ENCODE measurements at places on chromosomes 12 and 14. TPM values are rescaled to one million over a fixed set of nuclear protein-coding genes. Genes with fewer than 3 reads are reported as not detected.

GRCh38 chr12:67444542-67444941, 175.4 kb downstream of the CAND1 start:
- no peak for DNase-seq

GRCh38 chr12:105382771-105383622, 52.5 kb downstream of the C12orf75 start:
- DNase-seq: peak; percentile 31

DNA sequence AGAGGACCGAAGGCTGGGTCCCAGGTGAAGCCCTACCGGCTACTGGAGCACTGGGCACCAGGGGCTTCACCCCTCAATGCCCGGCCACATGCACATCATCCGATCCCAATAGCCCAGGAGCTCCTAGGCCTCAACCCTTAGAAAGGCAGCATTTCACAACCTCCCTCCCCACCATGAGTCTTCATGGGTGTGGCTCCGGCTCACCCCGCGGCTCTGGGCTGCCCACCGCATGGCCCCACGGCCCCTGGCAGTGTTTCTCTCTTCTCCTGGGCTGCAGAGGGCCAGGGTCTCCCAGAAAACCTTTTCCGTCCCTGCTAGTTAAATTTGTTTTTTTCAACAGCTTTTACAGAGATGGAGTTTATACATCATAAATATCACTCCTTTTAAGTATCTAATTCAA, 28.6 kb upstream of the DLK1 start:
- no peak for DNase-seq

DNA sequence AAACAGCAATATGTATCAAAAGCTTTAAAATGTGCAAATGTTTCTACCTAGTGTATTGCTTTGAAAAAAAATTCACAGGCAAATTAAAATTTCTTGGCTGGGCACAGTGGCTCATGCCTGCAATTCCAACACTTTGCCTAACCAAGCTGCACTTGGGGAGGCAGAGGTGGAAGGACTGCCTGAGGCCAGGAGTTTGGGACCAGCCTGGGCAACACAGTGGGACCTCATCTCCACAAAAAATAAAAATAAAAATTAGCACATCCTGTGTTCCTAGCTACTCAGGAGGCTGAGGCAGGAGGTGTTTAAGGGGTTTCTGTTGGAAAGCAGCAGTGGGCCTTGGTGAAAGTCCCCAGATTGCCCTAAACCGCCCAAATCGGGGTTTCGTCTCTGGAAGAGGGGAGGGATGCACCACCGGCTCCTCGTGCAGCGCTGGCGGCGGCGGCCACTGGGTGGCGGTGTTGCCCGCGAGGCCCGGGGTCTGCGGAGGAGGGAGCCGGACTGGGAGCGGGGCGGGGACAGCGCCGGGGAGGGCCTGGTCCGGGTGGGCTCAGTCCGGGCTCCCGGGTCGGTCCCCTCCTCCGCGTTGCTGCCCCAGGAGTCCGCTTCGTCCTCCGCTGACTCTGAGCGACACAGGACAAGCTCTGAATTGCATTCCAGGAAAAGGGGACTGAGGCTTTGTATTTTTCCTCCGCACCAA, 265.6 kb downstream of the AACS start:
- DNase-seq: peak; percentile 72

DNA sequence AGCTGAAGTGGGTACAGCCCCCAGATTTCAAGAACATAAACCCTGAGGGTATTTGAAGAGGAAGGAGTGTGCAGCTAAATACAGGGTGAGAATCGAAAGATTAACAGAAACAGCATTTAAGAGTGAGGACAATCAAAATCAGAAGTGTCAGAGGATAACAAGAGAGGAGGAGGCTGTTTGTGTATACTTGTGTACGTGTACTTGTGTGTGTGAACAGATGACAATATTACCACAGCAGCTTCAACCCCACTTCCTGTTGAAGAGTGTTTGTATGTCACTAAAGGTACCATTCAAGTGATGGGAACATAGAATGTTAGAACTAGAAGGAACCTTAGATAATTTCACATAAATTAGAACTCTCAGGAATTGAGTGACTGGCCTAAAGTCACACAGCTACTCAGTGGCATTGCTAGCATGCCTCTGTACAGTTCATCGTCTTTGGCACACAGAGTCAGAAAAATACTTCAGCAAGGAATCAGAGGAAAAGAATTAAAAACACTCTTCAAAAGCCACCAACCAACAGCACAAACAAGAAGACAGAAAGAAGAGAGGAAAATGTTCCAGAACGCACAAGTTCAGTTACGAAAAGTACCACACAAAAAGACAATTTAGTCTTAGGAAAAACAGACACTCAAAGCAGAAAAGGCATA, 164.3 kb upstream of the BCL2L14 start:
- no peak for DNase-seq

- DNase-seq: no peak
Observed at GRCh38 chr12:22313286-22313962, 21.1 kb downstream of the ST8SIA1 start.

DNA sequence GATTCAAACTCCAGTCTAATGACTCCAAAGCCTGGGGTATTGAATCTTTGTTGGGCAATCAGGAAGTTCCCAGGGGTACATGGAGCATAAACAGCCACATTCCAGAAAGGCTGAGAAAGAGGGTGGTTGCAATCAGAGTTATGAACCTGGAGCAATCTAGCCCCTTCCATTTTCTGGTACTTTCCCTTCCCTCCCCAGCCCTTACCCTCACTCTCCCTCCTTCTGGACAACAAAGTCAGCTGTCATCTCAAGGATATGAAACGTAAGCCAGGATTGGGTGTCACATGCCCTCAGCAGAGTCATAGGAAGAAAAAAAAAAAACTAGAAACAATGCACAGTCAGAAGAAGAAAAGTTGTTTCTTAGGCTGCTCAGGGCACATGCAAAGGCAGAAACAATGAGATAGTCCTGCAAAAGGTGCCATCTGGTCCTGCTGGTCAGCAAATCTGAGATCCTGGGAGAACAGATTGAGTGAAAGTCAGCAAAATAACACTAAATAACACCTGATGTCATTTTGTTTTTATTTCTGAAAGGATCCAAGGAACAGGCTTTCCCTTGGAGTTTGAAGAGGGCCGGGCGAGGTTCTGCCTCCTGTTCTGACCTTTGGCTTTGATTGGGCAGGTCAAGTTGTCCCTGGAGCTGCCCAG, 27.1 kb downstream of the TMEM229B start:
- DNase-seq: no peak

GRCh38 chr12:91695964-91696363, 449.7 kb downstream of the BTG1 start:
- no peak for DNase-seq

DNA sequence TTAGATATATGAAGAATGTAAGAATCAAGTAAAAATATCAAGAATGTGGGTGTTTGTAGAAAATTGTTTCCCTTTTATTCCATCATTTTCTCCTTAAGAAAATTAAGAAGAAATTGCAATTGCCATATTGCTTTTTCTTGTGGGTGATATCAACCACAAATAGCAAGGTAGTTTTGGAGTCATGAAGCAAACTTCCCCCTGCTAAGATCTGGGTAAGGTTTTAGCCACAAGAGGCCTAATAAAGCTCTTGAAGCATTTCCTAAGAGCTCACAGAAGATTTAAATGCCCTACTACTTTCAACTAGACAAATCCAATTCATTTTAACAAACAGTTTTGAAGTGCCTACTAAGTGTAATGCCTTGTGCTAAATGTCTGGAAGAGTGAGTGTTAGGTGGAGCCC, 2.6 kb downstream of the GRIP1 start:
- no peak for DNase-seq

- DNase-seq: no peak
Observed at GRCh38 chr12:50569321-50569720, 64.5 kb downstream of the DIP2B start.

- DNase-seq: no peak
Observed at GRCh38 chr14:105419195-105420091, at the start of gene MTA1. TSS of gene MTA1 (plus strand) at chr14:105419827. CDS start at chr14:105420036, 209 bp downstream.

DNA sequence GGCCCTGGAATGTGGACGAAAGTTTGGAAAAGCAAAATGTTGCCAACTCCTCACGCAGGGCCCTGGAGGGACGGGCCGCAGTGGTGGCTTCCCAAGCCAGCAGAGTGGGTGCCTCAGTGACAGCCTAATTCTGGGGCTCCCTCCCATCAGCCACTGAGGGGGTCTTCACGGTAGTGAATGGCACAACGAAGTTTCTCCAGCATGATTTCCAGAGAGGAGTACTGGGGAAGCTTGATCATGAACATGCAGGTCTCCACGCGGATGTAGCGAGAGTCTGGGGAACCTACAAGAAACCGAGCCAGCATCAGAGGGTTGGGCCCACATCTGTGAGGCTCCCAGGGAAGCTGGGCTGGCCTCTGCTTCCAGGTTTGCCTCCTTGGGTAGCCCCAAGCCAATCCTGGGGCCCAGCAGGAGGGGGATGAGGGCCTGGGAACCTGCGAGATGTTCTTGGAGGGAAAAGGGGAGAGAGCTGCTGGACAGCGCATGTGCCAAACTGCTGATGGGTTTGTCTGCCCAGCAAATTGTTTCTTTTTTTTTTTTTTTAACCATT, 37.0 kb downstream of the TRAFD1 start:
- no peak for DNase-seq

DNA sequence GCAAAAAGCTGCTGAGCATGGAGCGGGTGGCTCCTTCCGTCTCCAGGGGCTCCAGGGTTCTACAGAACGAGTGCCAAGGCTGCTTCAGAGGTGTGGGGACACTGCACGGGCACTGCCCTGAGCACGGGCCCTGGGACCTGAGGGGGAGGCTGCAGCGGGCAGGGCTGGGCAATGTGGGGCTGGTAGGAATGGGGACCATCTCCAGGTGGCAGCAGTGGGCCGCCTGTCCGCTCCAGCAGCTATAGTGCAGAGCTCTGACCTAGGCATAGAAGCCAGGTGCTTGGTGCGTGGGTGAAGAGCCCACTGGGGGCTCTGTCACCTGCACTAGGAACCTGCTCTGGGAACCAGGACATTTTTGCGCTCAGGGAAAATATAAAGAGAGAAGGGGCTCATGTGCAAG, 22.3 kb downstream of the HDAC7 start:
- DNase-seq: peak; percentile 36

DNA sequence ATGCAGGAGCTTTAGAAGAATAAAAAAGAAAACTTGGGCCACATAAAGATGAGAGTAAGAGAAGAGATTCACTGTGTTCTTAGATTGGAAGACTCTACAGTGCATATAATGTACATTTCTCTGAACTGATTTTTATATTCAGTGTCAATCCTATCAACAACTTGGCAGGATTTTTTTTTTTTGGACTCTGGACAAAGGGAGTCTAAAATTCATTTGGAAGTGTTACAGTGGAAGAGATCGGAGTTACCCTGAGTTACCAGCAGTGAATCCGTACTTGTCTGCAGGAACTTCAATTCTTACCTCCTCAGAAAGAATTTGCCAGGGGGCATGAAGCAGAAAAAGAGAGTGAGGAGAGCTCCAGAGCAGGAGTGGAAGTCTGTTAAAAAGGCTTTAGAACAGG, 24.0 kb downstream of the SERPINA11 start:
- no peak for DNase-seq

DNA sequence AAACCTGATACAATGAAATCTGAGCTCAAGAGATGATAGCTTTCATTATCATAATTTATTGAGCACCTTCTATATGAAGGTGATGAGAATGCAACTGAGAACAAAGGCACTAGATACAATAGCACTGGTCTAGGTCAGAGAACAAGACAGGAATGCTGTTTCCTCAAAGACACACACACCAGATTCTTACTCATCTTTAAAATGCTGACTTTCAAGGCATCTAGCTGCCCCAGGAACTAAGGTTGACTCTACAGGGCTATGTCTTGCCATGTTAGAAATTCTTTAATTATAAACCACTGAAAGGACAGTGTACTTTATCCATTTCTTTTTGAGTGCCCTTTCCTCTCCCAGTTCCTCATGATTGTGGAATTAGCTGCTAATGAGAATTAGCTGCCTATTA, 195.4 kb upstream of the RMST start:
- no peak for DNase-seq

GRCh38 chr14:51504669-51505068, 147.0 kb upstream of the FRMD6 start:
- no peak for DNase-seq

DNA sequence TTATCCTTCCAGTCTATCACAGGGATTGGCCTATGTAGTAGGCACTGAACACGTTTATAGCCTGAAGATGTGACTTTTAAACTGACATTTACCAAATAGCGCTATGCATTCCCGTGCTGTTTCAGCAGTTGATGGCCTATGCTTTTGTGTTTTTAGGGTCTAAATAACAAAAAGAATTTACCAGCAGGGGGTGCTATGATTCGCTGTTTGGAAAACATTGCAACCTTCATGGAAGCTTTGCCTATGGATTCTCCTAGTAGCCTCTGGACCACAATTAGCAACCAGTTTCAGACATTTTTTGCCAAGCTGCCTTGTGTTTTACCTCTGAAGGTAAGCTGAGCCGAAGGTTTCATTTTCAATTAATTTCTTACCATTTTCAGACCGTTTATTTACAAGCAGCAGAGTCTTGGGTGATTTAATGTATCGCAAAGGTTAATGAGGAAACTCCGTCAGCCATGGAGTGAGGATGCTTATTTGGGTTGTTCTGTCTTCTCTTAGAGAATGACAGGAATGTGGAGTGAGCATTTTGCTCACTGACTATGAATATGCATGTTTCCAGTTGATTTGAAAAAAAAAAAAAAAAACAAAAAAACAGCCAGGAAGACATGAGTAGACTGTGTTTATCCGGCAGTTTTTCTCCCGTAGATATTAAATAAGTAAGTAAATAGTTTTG, 133.1 kb downstream of the PRIMA1 start:
- no peak for DNase-seq

- DNase-seq: no peak
Observed at GRCh38 chr14:31026077-31026449, at the start of gene STRN3. TSS of gene STRN3 (minus strand) at chr14:31026379. CDS start at chr14:31026185, 194 bp downstream.

GRCh38 chr12:52319097-52319496, 2.1 kb downstream of the KRT83 start:
- no peak for DNase-seq

The TAS2R9 gene
- not detected for total RNA-seq

The HNRNPC gene
- total RNA-seq: 532 TPM

The DNAI7 gene
- total RNA-seq: not detected

The GLIPR1L2 gene
- total RNA-seq: 0.38 TPM

The LRRC10 gene
- total RNA-seq: not detected

The CACNA2D4 gene
- total RNA-seq: 9.5 TPM

The WASHC3 gene
- total RNA-seq: 51.0 TPM

The SNRPF gene
- total RNA-seq: 37.3 TPM

The TDRD9 gene
- total RNA-seq: not detected
